ENCODE measurements at places on chromosomes 6 and 20.

GRCh38 chr6:129491436-129491835 lies 218.5 kb downstream of the ARHGAP18 start:
- no peak for DNase-seq

- DNase-seq, result no peak
Observed at GRCh38 chr6:153207617-153208016, 76.5 kb upstream of the RGS17 start.

- no peak for DNase-seq
Observed at GRCh38 chr20:25372584-25373336, 17.9 kb downstream of the ABHD12 start.

- DNase-seq, result peak; percentile 54
Observed at GRCh38 chr20:59518881-59519706, 85.2 kb upstream of the PHACTR3 start.

DNA sequence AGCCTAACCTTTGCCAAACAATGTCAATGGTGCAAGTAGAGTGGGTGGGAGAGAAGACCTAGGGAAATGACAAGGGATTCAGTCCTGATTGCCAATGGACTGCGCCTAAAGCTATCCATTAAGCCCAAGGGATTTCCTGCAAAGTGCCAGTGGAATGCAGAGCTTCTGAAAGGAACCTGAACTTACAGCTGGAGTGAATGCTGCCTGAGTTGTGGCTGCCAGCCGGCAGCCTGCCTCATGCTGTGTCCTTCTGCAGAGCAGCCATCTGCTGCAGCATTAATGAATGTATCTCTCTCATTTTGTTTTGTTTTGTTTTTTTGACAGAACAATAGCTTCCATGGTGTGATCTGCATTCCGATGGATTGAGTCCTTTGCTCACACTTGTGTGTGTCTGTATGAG lies 44.7 kb downstream of the SLC35F1 start:
- no peak for DNase-seq

DNA sequence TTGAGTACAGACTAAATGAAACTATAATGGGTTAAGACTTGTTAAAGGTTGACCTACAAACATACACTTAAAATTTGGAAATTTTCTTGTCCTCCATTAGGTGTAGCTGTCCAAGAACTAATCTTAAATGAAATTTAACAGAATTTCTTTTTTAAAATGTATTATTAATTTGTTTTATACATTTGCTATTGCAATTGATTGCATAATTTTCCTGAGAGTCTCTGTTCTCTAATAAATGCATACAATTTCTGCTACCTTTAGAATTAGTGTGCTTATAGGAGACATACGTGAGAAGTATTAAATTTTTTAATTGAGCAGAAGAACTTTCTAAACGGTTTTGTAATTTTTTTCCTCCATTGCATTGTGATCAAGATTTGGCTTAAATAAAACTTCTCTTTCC lies 1.5 kb downstream of the FAM135A start:
- no peak for DNase-seq

DNA sequence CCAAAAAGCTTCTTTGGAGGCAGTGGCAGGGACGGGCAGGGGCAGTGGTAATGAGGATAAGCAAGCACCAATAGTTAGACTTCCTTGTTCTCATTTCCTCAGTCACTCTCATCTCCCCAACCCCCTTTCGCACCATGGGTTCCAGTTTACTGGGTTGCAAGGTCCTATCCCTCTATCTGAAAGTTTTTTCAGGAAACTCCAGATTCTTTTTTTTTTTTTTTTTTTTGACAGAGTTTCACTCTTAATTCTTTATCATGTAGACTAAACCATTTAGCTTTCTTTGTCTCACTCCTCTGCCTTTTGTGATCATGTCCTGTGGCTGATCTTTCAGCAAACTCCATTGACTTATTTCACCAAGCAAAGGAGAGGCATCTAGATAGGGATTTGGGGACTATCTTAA lies 51.4 kb upstream of the GMDS start:
- DNase-seq, result no peak

DNA sequence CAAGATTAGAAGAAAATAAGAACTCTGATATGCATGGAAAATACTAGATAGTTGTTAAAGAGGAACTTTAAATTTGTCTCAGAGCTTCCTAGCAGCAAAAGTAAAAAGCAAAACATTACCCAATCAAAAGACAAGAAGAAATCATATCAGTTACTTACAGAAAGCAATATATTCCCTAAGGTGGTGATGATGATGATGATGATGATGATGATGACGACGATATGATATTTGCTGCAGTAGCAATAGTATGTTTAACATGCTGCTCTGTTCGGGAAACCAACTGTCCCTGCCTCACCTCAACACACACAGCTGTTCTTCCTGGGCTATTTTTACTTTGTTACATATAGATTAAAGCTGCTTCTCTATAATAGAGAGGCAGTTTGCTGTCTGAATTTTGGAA lies 12.0 kb upstream of the TBX18 start:
- DNase-seq, result no peak

Data from K562 (cell line).